NCI-H187 (cell line): ENCODE measurements at places on chromosomes 1 and 21.

- no peak for DNase-seq
Observed at GRCh38 chr1:192927496-192927895, 118.7 kb downstream of the RGS2 start.

GRCh38 chr21:25107708-25108107 is 499.6 kb downstream of the MRPL39 start:
- DNase-seq, result no peak

GRCh38 chr1:243575070-243575469 is 275.0 kb downstream of the AKT3 start:
- DNase-seq, result no peak

GRCh38 chr1:19437891-19438294 is 47.4 kb downstream of the CAPZB start:
- DNase-seq, result peak; percentile 18

DNA sequence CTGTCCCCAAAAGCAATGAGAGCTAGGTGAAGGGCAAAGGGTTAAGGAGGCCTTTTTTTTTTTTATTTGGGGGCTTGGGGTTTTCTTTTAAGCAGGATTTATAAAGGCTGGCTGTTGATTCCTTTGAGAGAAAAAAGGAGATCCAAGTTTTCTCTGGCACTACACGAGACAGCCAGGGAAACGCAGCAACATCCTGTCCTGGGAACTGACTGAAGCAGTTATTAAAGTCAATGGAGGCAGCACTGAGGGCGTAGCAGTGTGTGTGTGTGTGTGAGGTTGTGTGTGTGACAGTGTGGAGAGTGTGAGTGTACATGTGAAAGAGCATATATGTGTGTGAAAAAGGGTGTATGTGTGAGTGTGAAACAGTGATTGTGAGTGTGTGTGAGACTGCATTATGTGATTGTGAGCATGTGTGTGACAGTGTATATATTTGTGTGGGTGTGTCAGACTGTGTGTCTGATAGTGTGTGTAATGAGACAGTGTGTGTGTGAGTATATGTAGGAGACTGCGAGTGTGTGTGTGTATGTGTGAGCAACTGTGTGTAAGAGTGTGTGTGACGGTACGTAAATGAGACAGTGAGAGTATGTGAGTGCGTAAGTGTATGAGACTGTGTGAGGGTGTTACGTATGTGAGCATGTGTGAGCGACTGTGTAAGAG is 65.9 kb upstream of the TIAM1 start:
- no peak for DNase-seq

DNA sequence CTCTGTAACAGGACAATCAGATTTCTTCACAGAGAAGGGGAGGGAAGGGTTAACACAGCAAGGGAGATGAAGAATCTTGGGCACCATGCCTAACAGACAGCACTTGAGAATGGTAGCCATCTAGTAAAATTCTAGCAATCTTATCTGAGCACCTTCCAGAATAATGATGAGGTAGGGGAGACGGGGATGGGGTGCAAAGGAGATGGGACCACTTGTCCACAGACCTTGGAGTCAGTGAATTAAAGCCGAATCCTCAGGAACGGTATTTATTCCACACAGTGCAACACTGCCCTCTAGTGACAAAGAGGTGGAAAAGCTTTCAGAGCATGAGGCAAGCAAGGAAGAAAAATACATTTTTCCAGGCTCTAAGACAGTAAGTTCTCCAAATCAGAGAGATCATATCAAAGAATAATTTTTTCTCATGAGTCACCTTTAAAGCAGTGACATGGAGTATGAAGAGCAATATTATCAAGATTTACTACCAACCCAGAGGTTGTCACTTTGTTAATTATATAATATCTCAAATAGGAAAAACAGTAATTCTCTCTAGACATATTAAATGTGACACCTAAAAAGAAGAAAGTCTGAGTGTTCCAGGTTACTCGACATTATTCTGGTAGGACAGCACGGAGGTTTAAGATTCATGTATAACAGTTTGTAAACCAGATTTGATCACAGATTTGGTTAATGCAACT is 43.3 kb upstream of the LPAR3 start:
- DNase-seq, result peak; percentile 24

DNA sequence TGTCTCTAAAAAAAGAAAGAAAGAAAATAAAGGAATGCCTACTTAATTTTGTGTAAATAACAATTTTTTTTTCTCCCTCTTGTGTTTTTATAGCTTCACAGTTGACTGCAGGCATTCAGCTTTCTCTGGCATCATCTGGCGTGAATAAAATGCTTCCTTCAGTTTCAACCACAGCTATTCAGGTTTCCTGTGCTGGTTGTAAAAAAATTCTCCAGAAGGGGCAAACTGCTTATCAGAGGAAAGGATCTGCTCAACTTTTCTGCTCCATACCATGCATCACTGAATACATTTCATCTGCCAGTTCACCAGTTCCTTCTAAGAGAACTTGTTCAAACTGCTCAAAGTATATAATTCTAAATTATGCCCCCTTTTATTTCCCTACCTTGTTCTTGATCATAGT is 18.0 kb downstream of the ZMYM1 start:
- no peak for DNase-seq

DNA sequence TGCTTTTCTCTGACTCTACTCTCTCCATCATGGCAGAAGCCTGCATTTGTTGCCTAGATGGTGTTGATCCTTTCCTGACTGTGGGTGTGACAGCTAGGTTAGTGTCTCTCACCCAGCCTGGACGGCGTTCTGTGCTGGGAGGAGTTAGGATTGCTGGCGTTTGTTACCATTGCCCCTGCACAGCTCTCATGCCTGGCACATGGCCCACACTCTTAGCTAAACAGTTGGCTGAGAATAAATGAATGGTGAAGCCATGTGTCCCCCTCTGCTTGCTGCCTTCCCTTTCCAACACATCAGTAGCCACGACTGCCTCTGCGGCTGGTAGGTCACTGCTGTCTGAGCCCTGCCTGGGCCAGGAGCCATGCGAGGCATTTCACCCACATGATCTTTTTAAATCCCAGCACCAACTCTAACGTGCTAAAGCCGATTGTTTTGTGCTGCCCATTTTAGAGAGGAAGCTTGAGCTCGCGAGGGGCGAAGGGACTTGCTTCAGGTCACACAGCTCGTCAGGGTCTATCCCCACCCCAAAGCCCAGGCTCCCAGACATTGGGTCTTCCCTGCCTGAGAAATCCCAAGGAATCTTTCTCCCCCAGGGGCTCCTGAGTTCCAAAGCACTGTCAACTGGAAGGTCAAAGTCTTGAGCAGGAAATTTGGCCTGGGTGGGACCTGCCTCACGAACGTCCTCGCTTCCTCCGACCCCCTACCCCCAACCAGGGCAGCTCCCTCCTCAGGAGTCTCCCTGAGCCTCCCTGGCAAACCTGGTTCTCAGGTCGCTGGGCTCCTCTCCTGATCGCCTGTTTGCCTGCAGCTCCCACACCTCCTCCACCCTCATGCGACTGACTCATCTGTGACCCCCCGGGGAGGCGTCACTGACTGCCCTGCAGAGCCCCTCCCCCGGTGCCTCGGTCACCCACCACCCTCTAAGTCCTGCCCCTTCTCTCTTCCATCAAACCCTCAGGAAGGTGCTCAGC is 271.7 kb upstream of the C1orf174 start:
- DNase-seq, result no peak

GRCh38 chr21:46111193-46111571 is 13.3 kb downstream of the COL6A2 start:
- no peak for DNase-seq

DNA sequence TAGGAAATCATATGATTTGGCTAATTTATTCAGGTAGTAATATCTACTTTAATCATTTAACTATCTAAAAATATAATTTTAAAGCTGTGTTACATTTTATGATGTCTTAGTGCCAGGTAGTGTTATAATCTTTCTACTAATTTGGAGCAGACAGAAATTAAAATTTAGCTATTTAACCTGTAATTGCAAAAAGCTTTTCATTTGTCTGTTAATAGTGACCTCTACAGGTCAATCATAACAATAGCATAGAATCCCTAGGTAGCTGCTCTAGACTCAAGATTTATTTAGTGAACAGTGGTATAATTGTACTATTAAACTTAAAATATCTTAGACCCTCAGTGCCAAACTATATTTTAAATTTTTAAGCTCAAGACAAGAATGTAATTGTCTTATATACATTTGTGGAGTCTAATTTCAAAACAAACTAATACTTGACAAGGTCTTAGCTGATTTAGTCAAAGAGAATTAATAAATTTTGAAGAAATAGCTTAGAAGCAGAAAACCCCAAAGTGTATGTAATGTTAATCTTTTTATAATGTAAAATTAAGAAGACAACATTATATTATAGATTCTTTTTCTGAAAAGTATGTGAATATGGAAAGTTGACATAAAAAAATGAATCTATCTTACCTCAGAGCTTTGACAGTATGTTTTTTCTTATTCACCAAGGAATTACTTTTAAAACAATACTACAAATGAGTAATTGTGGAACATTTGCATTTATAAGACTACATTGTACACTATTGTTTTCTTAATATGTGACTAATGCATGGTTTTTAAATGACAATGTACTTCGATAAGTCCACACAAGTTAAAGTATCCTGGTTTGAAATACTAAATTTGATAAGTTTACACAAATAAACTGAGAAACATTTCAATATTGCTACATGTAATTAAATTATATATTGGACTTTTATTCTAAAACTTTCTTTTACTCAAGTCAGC is 64.1 kb upstream of the RNPC3 start:
- DNase-seq, result no peak

DNA sequence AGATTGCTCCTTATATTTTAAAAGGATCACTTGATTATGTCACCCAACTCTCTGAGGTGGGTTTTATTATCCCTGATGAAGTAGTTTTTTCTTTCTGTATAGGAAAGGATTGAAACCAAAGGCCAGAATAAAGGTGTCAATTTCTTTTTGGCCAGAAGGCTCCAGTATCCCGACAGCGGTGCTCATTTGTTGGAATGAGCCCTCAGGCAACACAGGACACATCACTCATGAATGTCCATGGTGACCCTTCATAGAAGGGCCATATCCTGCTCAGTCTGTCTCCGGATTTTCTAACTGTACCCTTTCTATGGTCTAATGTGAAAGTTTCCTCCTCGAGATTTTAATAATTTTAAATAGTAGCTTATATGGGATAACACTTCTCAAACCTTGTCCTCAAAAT is 171.3 kb upstream of the USP24 start:
- no peak for DNase-seq

- DNase-seq, result no peak
Observed at GRCh38 chr1:90711696-90712095, 5.4 kb downstream of the BARHL2 start.

GRCh38 chr1:159830722-159831121 is 4.0 kb downstream of the SLAMF8 start:
- DNase-seq, result no peak

- no peak for DNase-seq
Observed at GRCh38 chr1:108852221-108852975, 4.5 kb downstream of the AKNAD1 start.
